Vagina (tissue), 2 donors: ENCODE measurements at places on chromosomes 4 and X. TPM values are rescaled to one million over a fixed set of nuclear protein-coding genes. Genes with fewer than 3 reads are reported as not detected.
A peak's percentile ranks its signal among the peaks of the same experiment; 100 is the strongest.

- no peaks in the 10 kb centered on the region for H3K36me3 ChIP-seq
- no peaks in the 10 kb centered on the region for H3K27me3 ChIP-seq
- no peak for DNase-seq
- no peak overlapping the region for H3K27ac ChIP-seq
- no peak overlapping the region for H3K4me3 ChIP-seq
These were observed 12.5 kb downstream of the RTL8B start for GRCh38 chrX:135009838-135010237.

UGT2A1 gene
- total RNA-seq: not detected

DNA sequence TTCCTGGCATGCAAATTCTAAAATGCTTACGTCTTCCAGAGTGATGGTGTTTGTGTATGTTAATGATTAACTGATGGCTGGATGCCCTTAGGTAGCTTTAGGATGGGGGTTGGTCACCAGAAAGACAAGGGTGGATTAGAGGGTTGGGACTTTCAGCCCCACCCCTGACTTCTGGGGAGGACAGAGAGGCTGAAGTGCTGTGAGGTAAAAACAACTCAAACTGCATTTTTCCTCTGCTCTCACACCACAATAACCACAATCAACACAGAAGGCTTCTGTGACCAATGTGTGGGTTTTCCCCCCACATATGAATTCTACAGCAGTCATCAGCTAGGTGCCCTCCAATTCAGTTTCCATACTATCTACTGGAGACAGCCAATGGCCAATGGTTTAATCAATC, 18.7 kb upstream of the DDIT4L start:
- no peak overlapping the region for H3K27ac ChIP-seq
- no peaks in the 10 kb centered on the region for H3K36me3 ChIP-seq
- H3K27me3 ChIP-seq: no peaks in the 10 kb centered on the region
- no peak overlapping the region for H3K4me3 ChIP-seq
- no peaks in the 10 kb centered on the region for H3K4me1 ChIP-seq
- DNase-seq: no peak

- no peak overlapping the region for H3K4me3 ChIP-seq
- H3K36me3 ChIP-seq: no peaks in the 10 kb centered on the region
- DNase-seq: no peak
- no peaks in the 10 kb centered on the region for H3K27me3 ChIP-seq
- H3K4me1 ChIP-seq: peaks cover 11% of the 10 kb centered on the region
- H3K27ac ChIP-seq: no peak overlapping the region
These were observed 73.8 kb upstream of the DCLK2 start for GRCh38 chr4:150004481-150004880.

DNA sequence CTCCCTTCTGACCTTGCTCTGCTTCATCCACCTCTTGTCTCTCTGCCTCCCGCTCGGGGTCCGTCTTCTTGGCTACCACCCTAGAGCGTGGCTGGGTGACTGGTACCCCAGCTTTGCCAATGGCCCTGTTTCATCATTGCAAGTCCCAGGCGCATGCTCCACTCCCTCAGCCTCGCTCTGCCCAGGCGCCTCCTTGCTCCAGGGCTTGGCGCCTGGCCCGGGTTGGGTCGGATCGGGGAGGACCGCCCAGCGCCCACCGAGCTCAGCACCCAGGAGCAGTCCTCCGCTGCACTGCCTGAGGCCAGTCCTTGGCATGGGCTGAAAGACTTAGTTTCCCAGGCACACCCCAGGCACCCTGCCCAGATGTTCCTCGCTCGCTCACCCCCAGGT, 577 bp downstream of the BGN start:
- H3K27ac ChIP-seq: peak overlapping the region; percentile 72
- H3K27me3 ChIP-seq: no peaks in the 10 kb centered on the region
- no peaks in the 10 kb centered on the region for H3K36me3 ChIP-seq

DNA sequence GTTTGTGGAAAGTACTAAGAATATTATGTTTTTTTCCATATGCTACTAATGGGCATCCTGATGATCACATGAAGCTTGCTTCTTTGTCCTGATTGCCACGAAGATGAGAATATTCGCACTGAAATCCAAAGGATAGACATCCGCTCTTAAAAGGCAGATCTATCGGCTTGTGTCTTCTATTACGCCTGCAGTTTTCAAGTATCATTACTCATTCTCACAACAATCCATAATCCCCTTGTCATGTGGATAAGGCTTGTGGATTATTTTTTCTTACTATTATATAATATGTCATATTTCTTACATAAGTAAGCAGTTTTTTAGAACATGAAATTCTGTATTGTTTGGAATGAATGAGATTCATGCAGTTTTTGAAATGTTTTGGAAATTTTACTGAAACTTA, 62.8 kb downstream of the KCNIP4 start:
- no peak for DNase-seq
- no peak overlapping the region for H3K27ac ChIP-seq
- no peaks in the 10 kb centered on the region for H3K4me1 ChIP-seq
- no peaks in the 10 kb centered on the region for H3K27me3 ChIP-seq
- H3K4me3 ChIP-seq: no peak overlapping the region

GRCh38 chrX:28584025-28584424, 3.2 kb upstream of the IL1RAPL1 start:
- H3K36me3 ChIP-seq: no peaks in the 10 kb centered on the region
- H3K4me1 ChIP-seq: no peaks in the 10 kb centered on the region
- no peak for DNase-seq
- H3K27me3 ChIP-seq: no peaks in the 10 kb centered on the region
- H3K27ac ChIP-seq: no peak overlapping the region

DNA sequence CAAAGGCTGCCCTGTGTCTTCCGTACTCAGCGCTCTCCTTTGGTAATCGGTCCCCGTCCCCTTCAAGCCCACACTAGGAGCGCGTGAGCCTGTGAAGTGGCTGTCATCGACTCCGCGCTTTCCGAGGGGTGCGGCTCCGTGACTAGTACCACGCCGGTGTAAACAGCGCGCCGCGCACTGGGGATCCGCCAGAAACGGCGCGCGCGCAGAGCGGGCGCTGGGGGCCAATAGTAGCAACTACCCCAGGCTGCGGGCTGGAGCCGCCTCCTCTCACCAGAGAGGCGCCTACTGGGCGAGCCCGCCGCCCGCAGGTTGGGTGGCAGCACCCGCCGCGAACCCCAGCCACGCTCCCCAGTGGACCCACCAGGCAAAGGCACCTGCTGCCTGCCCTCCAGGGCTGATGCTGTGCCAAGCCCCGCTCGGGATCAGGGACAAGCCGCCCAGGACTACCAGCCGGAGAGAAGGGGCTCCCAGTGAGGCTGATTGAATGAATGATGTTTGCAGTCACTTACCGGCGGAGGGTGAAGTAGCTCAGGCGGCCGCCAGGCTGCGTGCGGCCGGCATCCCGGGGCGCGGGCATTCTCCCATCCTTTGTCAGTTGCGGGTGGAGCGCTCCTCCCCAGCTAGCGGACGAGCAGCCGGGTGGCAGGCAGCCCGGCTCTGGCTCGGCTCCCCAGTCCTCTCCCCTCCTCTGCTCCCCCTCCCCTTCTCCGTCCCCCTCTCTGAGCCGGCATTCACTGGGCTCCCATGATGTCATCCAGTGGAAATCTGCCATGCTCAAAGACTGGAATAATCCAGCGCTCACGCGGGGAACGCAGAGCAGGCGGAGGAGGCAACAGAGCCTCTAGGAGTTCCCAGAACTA, 370.3 kb upstream of the SMIM31 start:
- no peak for DNase-seq
- peaks cover 17% of the 10 kb centered on the region for H3K4me1 ChIP-seq
- H3K27ac ChIP-seq: no peak overlapping the region
- no peaks in the 10 kb centered on the region for H3K27me3 ChIP-seq
- no peaks in the 10 kb centered on the region for H3K36me3 ChIP-seq

DNA sequence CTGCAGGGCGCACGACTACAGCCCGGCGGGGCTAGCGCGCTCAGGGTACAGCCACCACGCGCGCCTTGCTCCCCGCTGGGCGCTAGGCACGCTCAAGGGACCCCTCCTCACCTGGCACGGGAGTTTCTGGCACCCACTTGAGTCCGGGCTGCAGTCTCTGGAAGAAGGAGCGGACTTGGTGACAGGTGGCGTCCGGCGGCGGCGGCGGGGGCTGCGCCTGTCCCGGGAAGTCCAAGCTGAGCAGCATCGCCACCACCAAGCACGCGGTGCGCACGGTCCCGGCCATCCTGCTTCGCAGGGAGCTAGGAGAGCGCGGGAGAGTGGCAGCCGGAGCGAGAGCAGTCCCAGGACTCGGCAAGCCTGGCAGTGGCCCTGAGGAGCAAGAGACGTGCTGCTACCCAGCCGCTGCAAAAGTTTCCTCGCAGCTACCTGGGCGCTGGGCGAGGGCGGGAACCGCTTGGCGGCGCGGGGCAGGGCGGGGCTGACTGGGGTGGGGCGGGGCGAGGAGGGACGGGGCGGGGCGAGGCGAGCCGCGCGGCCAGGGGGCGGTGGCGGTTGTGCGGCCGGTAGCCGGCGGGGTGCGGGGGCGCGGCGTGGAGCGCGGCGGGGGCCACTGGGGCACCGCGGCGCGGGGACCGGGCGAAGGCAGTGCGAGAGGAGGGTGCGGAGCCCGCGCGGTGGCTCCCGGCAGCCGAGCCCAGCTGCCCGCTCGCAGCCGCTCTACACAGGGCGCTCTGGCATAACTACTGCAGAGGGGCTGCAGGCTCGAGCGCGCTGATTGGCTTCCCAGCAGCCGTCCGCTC, at the start of gene GPC3:
Gene GPC3 (minus strand): TSS at position 431 of the 803 bp plus-strand sequence.
- no peaks in the 10 kb centered on the region for H3K36me3 ChIP-seq
- H3K27ac ChIP-seq: no peak within 1 kb of the TSS
- peak within 1 kb of the TSS; percentile 42 for H3K4me3 ChIP-seq

DNA sequence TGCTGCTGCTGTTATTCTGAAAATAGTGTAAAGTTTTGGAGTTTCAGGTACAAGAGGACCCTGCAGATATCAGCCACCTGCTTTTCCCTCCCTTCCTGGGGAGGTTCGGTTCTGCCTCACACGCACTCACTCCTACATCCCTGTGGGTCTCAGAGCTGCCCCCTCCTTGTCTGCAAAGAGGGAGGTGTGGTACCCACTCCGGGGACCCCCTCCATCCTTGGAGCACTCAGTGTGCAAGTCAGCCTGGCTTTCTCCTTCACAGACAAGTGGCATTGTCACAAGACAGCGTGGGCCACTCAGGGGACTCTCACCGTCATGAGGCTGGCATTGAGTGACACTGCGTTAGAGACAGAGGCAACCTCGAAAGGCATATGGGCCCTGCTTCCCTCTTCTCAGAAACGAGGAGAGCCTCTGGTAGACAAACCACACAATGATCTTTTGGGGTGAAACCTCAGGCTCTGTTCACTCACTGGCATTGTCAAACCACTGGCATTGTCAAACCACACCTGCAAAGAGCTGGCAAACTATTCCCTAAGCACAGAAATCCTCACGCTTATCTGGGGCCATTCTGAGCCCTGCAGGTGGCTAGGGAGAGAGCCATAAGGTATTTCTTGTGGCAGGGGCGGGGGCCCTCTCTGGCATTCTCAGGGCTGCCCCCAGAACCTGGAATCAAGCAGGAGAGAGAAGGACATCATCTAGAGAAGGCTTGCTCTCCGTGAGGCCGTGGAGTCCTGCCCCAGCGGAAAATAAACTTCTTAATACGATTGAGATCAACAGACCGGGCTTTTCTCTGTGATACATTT, 285.0 kb downstream of the SHOX start:
- no peak overlapping the region for H3K4me3 ChIP-seq
- no peaks in the 10 kb centered on the region for H3K4me1 ChIP-seq
- H3K36me3 ChIP-seq: no peaks in the 10 kb centered on the region

SHROOM3 gene
- total RNA-seq: 6.9 TPM

DNA sequence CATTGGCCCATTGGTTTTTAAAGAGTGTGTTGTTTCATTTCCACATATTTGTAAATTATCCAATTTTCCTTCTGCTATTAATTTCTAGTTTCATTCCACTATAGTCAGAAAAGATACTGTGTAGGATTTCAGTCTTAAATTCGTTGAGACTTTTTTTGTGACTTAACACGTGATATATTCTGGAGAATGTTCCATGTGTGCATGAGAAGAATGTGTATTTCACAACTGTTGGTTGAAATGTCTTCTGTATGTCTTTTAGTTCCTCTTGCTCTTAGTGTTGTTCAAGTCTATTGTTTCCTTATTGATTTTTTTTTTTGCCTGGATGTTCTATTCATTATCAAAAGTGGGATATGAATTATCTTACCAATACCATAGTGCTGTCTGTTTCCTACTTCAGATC, 606.9 kb downstream of the RPA4 start:
- no peaks in the 10 kb centered on the region for H3K27me3 ChIP-seq
- no peak overlapping the region for H3K27ac ChIP-seq
- no peak for DNase-seq
- H3K36me3 ChIP-seq: no peaks in the 10 kb centered on the region
- H3K4me1 ChIP-seq: no peaks in the 10 kb centered on the region

GRCh38 chr4:31768756-31769155, 1048.6 kb downstream of the PCDH7 start:
- no peak overlapping the region for H3K27ac ChIP-seq
- no peak overlapping the region for H3K4me3 ChIP-seq
- no peaks in the 10 kb centered on the region for H3K27me3 ChIP-seq
- H3K4me1 ChIP-seq: no peaks in the 10 kb centered on the region
- DNase-seq: no peak

DNA sequence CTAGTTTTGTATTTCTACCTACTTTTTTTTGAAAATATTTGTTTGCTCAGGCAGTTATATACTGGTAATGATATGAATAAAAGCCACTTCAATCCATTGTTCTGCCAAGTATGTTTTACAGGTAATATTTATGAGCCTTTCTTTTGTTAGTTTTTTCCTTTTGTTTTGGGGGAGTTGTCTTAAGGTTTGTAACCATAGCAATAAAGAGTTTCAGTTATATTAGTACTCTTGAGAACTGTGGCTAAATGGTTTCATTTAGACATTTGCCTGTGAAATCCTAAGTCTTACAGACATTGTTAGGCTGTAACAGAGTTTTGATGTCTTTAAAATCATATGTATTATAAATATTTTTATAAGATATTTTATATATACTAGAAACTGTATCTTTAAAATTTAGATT, 150.1 kb downstream of the DIPK2B start:
- H3K27me3 ChIP-seq: no peaks in the 10 kb centered on the region
- H3K4me1 ChIP-seq: no peaks in the 10 kb centered on the region
- H3K27ac ChIP-seq: no peak overlapping the region

DNA sequence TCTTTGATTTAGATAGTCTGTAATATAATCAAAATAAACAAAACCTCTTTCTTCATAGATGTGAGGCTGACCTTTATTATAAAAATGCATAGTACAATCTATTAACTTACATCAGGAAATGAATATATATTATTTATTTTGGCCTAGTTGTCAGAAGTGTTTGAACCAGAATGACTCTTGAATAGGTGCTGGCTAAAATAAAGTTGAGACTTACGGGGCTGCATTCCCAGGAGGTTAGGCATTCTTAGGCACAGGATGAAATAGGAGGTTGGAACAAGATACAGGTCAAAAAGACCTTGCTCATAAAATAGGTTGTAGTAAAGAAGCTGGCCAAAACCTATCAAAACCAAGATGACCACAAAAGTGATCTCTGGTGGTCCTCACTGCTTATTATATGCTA, 1193.3 kb upstream of the IGFBP7 start:
- no peak overlapping the region for H3K27ac ChIP-seq
- no peaks in the 10 kb centered on the region for H3K36me3 ChIP-seq
- DNase-seq: no peak

GRCh38 chr4:161356351-161356750, 807.4 kb downstream of the FSTL5 start:
- no peaks in the 10 kb centered on the region for H3K4me1 ChIP-seq
- DNase-seq: no peak
- H3K27ac ChIP-seq: no peak overlapping the region

CT45A1 gene
- not detected for total RNA-seq

GRCh38 chrX:127190381-127190780, 370.9 kb downstream of the PRR32 start:
- no peaks in the 10 kb centered on the region for H3K36me3 ChIP-seq
- no peaks in the 10 kb centered on the region for H3K27me3 ChIP-seq
- H3K4me3 ChIP-seq: no peak overlapping the region
- no peak for DNase-seq
- no peaks in the 10 kb centered on the region for H3K4me1 ChIP-seq

UGT2B11 gene
- not detected for total RNA-seq

SPARCL1 gene
- 558 TPM for total RNA-seq
